ENCODE measurements at places on chromosomes 3 and 15.

- DNase-seq, result no peak
These were observed 234.2 kb upstream of the UMPS start for GRCh38 chr3:124496061-124496460.

DNA sequence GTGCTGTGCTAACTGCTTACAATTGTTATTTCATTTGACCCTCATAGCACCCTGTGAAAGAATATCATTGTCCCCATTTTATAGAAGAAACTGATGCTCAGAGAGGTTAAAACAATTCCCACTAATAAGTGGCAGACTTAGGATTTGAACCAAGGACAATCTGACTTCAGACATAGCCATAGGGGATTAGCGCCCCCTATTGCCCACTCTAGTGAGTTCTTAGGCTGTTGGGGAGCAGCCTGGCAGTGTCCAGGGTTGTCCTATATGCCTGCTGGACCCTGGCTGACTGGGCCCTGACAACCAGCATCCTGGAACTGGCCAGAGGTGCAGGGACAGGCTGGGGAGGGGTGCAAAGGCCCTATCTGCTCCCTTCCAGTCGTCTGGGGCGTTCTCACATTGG, 15.4 kb downstream of the DPH3 start:
- DNase-seq, result no peak

DNA sequence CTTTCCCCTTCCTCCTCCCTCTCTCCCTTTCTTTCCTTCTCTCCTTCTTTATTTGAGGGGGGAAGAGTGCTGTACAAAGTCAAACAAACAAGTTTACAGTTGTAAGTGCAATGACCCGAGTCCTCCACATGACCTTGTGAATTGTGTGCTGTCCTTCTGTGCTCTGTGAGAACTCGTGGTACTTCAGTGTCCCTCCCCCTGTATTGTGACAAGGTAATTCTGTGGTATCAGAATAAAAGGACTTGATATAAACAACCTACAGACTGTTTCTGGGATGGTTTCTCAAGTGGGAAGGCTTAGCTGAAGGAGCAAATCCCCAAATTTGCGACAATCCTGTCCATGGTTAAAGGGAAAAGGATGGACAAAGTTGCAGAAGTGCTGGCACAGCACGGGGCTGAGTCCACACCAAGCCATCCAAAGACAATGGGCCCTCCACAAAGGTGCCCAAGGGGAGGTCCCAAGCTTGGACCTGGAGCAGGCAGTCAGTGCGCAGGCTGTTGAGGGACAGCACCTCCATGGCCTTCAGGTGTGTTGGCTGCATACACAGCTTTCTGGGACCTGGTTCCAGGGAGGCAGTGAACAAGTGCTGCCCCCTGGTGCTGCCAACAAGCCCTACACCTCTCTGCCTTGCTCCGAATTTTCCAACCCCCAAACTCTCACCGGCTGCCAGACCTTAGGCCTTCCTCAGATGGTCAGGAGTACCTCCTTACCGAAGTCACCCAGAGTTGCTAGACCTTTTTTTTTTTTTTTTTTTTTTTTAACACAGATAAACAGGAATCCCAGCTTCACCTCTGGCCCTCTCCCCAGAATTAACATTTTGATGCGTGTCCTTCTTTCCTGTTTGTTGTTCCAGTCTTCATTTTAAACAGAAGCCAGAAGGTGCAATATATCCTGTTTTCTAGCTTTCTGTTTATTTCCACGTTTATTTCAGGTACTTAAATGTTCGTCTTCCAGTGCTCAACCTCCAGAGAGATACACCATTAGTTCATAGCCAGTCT, 2.6 kb upstream of the APEH start:
- DNase-seq, result peak; percentile 47

- no peak for DNase-seq
These were observed 84.5 kb upstream of the C3orf80 start for GRCh38 chr3:160140756-160141155.

DNA sequence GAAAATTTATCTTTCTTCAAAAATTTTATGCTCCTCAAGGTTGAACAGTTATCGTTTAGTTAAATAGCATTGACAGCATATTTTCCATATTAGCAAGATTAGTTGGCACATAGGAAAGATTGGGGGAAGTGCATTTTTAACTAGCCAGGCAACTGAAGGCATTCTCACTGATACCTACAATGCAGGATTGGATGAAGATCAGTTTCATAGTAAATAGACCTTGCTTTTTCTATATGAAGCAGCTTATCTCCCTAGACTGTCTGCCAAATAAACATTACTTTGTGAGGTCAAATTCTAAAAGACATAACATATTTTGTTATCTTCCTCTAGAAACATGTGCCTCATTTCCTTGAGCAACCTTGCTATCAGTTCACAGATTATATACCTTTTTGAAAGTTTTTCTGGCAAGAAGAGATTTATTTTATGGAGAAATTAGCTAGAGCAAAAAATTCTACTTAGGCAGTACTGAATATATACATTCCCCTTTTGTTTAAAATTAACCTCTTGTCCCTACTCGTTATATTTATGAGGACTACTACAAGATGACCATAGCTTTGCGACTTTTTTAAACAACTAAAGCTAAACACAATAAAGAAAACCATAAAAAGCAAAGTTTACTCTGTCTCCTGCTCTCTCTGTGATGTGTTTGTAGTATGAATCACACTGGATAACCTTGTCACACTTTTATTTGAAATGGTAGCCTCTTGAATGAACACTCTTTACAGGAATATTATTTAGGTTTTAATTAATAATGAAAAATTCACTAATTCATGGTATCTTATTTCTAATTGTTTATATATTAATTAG, 654.9 kb upstream of the TBL1XR1 start:
- no peak for DNase-seq

- no peak for DNase-seq
These were observed 3.2 kb downstream of the CD276 start for GRCh38 chr15:73687351-73687750.

GRCh38 chr3:115512565-115513415, 110.5 kb upstream of the GAP43 start:
- no peak for DNase-seq

- DNase-seq, result no peak
These were observed 73.5 kb downstream of the DAPK2 start for GRCh38 chr15:63972801-63973200.

DNA sequence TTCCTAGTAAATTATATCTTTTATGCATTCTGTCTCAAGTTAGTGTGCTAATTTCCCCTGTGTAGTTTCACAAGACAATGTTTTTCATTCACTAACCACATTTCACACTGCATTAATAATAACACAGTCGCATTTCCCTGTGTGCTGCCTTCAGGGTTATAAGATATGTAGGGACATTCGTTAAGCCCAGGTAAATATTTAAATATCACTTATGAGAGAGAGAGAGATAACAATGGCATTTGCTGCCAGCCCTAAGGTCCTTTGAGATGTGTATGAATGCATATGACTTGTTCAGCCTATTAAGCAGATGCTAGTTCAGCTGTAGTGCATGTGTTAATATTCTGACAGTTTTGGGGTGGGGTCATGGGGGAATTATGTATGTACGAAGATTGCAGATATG, 876.7 kb downstream of the NAALADL2 start:
- DNase-seq, result no peak

DNA sequence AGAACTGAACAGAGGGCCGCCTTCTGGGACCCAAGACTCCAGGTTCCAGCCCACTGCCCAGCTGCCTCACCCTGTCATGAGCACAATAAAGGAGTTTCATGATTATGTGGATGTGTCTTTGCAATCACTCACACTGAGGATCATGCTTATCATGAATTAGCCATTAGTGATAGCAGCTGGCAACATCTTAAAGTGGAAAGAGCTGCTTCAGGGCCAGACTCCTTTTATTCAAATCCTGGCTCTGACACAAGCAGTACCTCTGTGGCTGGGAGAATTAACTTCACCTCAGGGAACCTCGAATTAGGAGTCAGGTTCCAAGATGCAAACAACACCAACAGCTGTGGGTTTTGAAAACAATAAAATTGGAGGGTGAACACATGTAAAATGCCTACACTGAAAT, 6.6 kb upstream of the SCAP start:
- no peak for DNase-seq

DNA sequence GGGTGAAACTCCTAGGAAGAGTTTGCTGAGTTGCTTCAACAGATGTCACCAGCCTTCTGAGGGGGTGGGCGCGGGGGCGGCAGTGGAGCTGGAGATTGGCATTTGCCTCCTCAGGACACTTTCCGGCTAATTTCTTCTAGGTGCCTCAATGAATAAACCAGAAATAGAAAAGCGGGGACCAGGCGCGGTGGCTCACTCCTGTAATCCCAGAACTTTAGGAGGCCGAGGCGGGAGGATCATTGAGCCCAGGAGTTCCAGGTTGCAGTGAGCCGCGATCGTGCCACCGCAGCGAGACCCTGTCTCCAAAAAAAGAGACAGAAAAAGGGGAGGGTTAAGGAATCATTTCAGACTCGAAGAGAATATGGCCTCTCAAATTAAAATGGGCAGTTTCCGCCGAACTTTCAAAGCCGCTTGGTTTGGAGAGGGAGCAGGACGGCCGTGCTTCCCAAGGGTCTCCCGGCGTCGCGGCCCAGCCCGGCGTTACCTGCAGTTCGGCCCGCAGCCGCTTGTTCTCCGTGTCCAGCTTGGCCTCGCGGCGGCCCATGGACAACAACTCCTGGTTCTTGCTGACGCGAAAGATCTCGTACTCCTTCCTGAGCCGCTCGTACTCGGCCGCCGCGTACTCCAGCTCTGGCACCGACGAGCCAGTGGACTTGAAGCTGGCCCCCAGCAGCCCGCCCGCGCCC, 587 bp downstream of the NPHP3 start:
- DNase-seq, result peak; percentile 41

GRCh38 chr3:101379658-101380376, 59.4 kb upstream of the IMPG2 start:
- no peak for DNase-seq

DNA sequence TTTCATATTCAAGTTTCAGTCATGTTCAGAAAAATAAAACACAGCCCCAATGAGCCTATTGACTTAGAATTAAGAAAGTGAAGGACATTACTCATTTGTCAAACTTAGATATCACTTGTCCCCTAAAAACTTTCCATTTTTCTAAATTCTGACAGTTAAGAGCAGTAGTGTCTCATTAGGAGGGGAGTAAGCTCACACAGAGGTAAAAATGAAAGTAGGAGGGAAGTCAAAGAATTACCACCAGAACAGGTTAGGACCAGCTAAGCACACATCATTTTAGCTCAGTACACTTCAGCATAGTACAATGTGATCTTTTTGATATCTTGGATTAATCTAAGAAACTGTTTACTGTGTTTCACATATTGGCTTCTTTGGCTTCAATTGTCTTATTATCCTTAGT, 64.3 kb downstream of the OSTN start:
- no peak for DNase-seq

GRCh38 chr15:33644304-33644703, 324.0 kb upstream of the CHRM5 start:
- DNase-seq, result no peak

GRCh38 chr15:66084704-66085103, 168.8 kb downstream of the MEGF11 start:
- no peak for DNase-seq

- no peak for DNase-seq
These were observed 101.6 kb upstream of the LPP start for GRCh38 chr3:188052169-188053035.

- DNase-seq, result no peak
These were observed 24.9 kb upstream of the ACAD9 start for GRCh38 chr3:128854475-128854874.

DNA sequence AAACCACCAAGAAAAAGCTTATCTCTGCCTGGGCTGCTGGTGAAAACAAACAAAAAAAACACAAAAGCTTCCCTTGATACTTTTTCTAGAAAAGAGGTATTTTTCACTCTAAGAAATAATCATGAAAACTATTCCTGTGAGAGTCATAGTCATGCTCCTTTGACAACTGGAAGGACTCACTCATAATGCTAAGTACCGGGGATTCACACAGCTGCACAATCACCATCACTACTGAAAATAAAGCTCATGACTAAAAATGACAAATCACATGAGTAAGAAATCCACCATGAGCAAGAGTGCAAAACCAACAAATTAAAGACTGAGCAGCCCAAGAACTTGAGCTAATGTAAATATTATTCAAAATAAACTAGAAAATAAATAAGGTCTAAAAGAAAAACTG, 10.6 kb upstream of the POU1F1 start:
- DNase-seq, result peak; percentile 40

- no peak for DNase-seq
These were observed 495.9 kb upstream of the GOLIM4 start for GRCh38 chr3:168591587-168591986.

GRCh38 chr3:195595785-195596531, 12.2 kb upstream of the APOD start:
- no peak for DNase-seq

DNA sequence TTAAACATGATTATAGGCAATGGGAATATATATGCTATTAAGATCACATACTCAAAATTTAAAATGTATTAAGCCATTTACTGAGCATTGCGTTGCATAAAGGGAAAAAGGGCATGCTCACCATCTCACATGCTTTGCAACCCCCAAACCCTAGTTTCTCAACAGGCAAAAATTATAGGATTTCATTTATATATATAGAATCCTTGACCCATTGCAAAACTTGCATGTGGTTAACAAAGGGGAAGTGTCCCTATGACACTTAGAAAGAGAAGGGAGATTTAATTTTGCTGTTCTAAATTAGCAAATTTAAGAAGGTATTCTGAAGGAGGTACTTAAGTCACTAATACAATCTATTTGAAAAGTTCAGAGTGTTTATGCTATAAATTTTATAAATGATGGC, 837.8 kb downstream of the DIPK2A start:
- DNase-seq, result no peak

DNA sequence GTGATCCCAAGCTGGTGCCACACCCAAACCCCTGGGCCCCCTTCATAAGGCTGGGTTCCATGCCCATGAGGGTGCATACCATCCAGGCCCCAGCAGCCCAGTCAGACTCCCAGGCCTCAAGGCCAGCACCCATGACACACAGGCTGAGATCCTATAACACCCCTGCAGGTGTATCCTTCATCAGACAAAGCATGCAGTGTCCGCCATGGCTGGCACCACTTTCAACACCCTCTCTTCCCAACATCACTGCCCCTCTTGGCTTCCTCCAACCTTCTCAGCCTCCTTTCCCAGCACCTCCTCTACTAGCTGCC, 3.5 kb downstream of the CCDC51 start:
- no peak for DNase-seq

- no peak for DNase-seq
These were observed 9.3 kb downstream of the B2M start for GRCh38 chr15:44720460-44721176.

- DNase-seq, result peak; percentile 29
These were observed at the start of gene CHST2 for GRCh38 chr3:143119009-143119914. Gene CHST2 (plus strand): TSS chr3:143119771. CDS start chr3:143120817, 1,046 bp downstream.

GRCh38 chr3:108806316-108806715, 16.3 kb upstream of the TRAT1 start:
- DNase-seq, result no peak

- no peak for DNase-seq
These were observed 115.6 kb downstream of the GREM1 start for GRCh38 chr15:32833379-32833821.

- DNase-seq, result no peak
These were observed 67.8 kb upstream of the CDIN1 start for GRCh38 chr15:36511594-36511993.

GRCh38 chr3:24100696-24101402, 155.8 kb downstream of the NR1D2 start:
- DNase-seq, result peak; percentile 29
